Suprapubic skin (tissue), 4 donors: ENCODE measurements at places on chromosomes 7 and 10.

DNA sequence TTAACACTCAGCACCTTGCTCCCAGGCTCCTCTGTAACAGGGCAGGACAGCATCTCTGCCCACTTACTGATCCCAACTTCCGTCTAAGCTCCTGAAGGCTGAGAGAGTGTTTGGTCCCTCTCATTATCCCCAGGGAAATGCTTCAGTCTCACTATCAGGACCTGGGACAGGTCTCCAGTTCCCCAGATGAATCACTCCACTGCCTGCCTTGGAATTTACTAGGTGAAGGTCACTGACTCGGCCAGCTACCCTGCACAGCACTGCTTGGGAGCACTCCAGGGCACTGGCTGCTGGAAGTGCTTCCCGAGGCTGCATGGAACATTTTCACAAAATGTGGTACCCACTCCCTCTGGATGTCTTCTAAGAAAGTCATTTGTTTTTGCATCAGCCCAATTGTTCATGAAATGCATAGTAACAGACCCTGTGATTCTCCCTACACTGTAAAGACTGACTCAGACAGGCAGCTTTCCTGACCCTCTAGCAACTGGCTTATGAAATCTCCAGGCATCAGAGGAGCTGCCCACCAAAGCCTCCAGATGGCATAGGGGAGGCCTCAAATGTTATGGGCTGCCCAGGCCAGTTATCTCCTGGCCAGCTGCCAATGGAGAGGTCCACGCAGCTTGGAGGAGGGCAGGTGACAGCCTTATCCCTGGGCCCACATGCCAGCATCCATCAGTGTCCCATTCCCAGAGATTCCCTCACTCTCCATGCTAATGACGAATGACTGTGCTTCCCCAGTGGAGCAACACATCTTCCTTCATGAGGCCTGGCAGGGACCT is 89.1 kb downstream of the GFRA1 start:
- no peak for DNase-seq
- no peaks in the 10 kb centered on the region for H3K36me3 ChIP-seq
- no peaks in the 10 kb centered on the region for H3K27me3 ChIP-seq
- H3K27ac ChIP-seq = no peak overlapping the region

DNA sequence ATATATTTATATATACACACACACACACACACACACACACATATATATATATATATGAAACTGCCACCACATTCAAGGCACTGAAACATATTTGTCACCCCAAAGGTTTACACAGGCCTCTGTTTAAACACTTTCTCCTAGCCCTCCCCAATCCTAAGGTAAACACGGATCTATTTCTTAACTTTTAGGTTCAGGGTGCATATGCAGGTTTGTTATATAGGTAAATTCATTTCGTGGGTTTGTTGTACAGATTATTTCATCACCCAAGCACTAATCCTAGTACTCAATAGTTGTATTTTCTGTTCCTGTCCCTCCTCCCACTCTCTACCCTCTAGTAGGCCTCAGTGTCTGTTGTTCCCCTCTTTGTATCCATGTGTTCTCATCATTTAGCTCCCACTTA is 305.0 kb downstream of the GPR37 start:
- H3K27ac ChIP-seq = no peak overlapping the region
- H3K4me3 ChIP-seq = no peak overlapping the region
- no peaks in the 10 kb centered on the region for H3K36me3 ChIP-seq

GRCh38 chr7:69827558-69827957 is 229.3 kb downstream of the AUTS2 start:
- H3K36me3 ChIP-seq = no peaks in the 10 kb centered on the region
- H3K27me3 ChIP-seq = no peaks in the 10 kb centered on the region
- H3K4me3 ChIP-seq = no peak overlapping the region

- DNase-seq = no peak
- H3K4me3 ChIP-seq = no peak overlapping the region
- H3K27ac ChIP-seq = no peak overlapping the region
Measured at GRCh38 chr7:37068038-37068437, 343.7 kb upstream of the AOAH start.

GRCh38 chr10:31100115-31100601 is 68.5 kb upstream of the ZNF438 start:
- DNase-seq = no peak
- no peak overlapping the region for H3K27ac ChIP-seq
- H3K27me3 ChIP-seq = no peaks in the 10 kb centered on the region
- H3K4me3 ChIP-seq = no peak overlapping the region
- H3K36me3 ChIP-seq = no peaks in the 10 kb centered on the region

DNA sequence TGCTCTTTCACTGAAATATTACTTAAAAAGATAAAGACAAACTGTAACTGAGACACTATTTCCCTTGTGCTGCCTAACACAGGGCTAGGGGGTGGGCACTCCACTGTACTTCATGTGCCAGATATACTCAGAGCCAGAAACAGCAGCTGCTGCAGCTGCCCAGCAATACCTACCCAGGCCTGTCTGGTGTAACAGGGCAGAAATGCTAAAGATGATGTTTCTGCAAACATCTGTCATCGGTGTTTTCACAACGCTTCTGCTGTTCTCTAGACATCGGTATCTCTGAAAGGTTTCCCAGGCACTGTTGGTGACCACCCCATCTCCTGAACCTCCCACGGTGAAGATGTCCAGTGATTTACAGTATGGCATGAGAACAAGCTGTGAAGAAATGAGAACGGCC is 42.7 kb downstream of the LAMB1 start:
- H3K4me1 ChIP-seq = peaks cover 30% of the 10 kb centered on the region
- no peaks in the 10 kb centered on the region for H3K27me3 ChIP-seq
- H3K36me3 ChIP-seq = peaks cover 36% of the 10 kb centered on the region
- H3K4me3 ChIP-seq = no peak overlapping the region
- H3K27ac ChIP-seq = no peak overlapping the region
- DNase-seq = no peak

DNA sequence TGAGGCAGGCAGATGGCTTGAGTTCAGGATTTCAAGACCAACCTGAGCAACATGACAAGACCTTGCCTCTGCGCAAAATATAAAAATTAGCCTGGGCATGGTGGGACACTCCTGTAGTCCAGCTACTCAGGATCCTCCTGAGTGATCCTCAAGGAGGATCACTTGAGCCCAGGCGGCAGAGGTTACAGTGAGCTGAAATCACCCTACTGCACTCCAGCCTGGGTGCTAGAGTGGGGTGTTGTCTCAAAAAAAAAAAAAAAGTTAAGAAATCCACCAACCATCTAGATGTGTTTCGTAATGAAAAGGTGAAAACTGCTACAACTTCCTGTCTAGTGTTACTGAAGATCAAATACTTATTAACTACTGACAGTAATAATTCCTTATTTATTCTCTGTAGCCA is 8.1 kb downstream of the GLCCI1 start:
- no peak overlapping the region for H3K27ac ChIP-seq
- DNase-seq = no peak
- H3K27me3 ChIP-seq = no peaks in the 10 kb centered on the region
- H3K4me3 ChIP-seq = no peak overlapping the region

GRCh38 chr7:3191548-3191947 is 109.5 kb upstream of the SDK1 start:
- DNase-seq = no peak
- no peaks in the 10 kb centered on the region for H3K36me3 ChIP-seq
